ENCODE measurements at places on chromosomes 1 and 21. TPM values are rescaled to one million over a fixed set of nuclear protein-coding genes. Genes with fewer than 3 reads are reported as not detected.
A peak's percentile ranks its signal among the peaks of the same experiment; 100 is the strongest.

DNA sequence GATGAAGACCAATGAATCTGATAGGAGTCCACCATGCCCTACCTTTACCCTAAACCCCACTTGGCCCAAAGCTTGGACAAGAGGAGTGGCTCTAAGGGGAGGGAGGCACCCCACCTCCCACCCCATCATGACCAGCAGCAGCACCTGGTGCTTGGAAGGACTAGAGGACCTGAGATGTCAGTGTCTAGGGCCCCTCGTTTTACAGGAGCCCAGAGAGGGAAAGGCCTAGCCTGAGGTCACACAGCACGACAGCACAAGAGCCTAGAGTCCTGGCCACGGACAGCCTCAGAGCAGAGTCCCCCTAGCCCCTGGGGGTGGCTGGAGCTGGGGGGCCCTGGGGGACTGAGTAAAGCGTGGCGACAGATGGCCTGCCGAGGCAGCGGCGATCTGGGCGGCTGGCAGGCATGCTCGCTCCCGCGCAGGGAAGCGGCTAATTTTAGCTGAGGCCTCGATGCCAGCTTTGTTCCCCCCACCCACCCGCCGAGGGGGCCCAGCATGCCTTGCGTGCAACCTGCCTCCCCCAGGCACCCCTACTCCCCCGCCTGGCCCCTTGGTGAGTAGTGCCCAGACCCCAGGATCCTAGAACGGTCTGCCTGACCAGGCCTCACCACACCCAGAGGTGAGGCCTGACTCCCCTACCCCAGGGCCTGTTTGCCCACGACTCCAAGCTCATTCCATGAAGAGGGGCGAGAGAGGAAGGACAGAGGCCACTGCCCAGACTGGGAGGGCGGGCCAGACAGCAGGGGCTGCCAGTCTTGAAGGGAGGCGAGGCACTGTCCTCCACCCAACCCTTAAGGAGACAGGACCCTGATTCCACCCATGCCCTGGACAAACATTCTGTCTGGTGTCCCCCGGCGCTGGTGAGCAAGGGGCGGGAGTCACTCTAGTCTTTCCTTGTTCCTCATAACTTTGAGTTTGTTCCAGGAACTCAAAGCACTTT is 39.0 kb downstream of the AHDC1 start:
- DNase-seq, result no peak

DNA sequence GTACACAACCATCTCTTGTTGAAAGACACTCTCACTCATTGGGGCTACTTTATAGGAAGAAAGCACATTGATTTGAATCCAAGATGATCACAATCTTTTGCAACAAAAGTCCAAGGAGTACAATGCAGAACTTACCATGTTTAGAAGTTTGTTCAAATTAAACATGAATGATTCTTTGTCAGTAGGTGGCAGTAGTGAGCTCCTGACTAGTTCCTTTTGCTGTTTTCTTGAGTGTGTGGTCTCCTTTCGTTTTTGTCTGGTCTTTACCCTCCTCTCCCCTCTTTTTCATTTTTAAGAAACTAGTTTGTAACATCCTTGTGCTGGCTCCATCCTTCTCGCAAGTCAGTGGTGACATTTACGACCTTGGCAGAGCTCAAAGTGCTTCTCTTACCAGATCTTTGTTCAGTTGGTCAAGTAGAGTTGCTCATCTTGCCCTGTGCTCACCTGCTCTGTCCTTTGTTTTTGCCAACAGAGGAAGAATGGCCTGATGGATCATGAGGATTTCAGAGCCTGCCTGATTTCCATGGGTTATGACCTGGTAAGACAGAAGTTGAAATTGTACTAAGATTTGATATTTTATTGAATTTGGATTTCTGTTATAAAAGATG is 35.7 kb upstream of the MTR start:
- DNase-seq, result no peak

DNA sequence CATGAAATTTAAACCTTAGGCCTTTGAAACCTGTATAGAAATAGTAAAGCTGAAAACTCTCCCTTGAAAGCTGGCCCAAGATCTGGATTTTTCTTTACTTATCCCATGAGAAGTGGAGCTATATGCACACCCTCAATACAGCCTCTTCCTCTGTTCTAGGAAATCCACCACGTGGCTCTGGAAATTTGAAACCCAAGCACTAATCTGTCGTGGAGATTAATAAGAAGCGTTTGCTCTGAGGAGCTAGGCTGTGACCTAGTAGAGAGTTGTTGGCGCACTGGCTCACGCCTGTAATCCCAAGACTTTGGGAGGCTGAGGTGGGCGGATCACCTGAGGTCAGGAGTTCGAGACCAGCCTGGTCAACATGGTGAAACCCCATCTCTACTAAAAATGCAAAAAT is 291.3 kb upstream of the PLXNA2 start:
- DNase-seq, result no peak

DNA sequence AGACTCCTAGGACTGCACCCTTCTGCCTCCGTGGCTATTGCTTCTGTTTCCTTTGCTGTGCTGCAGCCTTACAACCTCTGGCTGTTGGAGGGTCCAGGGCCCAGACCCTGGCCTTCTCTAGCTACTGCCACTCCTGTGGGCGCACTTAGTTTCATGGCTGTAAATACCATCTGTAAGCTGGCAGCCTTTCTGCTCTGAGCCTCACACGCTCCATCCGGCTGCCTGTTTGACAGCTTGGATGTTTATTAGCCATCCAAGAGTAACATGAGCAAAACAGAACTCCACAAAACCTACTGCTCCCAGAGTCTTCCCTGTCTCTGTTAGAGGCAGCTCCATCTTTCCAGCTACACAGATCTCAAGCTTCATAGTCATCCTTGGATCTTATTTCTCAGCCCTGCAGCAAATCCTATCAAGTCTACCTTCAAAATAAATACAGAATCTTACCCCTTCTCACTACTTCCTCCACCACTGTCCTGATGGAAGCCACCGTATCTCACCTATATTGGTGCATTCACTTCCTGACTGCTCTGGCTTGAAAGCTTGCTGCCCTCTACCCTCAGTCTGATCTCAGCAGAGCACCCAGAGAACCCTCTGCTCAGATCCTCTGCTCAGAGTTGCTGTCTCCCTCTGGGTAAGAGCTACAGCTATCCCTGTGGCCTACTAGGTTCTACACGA is 19.1 kb downstream of the SLC25A33 start:
- DNase-seq, result no peak

GRCh38 chr21:24824209-24824608 is 783.1 kb downstream of the MRPL39 start:
- DNase-seq, result no peak

- DNase-seq, result no peak
Measured at GRCh38 chr1:105544475-105544874, 1512.0 kb upstream of the PRMT6 start.

DNA sequence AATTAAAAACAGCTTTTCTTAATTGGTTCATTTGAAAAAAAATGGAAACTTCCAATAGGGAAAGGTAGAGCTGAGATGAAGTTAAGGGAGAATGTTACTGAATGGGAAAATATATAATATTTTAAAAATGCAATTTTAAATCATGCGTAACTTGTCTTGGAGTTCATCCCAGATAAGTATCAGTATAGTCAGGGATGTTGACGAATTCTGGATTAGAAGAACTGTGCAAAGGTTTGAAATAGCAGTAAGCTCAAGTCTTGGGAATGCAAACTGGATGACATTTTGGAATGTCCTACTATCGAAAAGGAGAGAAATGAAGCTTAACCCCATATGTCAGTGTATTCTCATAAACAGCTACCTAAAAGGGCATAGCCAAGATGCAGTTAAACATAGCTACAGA is 4.0 kb upstream of the ST6GALNAC3 start:
- DNase-seq, result no peak

DNA sequence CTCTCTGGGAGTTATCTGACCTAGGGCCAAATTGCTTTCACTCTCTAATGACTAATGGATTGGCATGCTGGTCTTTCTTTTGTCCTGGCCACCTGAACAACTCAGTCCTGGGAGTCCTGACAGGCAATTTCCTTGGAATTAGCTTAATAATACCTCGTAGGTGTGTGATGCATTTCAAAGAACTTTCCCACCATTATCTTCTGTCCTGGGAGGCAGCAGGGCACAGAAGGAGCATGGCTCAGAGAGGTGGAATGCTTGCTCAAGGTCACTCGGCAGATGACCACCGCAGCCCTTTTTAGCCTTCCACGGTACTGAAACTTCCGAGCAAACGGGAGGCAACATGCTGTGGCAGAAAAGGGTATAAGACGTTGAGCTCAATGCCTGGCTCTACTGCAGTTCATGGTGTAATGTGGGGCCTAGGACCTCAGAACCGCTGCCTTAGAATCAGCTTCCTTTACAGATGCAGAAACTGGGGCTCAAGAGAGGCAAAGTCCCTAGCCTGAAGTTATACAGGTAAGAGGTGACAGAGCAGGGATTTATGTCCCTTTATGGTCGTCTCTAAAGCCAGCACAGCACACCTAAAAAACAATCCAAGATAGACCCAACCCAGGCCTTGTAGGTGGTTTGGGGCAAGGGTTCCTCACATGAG is 3.2 kb downstream of the ID3 start:
- DNase-seq, result peak; percentile 28

DNA sequence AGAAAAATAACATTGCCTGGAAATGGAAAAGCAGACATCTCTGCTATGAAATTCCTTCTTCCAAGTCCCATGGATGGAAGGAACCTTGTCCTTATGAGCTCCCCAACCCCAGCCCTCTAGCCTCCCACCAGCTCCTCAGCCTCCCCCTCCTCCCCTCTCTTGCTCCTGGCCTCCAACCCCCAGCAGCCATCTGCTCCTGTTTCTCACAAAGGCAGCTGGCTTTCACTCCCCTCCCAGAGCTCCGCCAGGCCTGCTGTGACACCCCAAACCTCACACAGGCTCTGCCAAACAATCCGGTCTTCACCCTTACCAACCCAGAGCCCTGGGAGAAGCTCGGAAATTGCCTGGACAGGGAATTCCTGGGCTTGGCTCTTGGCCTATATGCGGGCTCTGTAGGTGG is 69.2 kb downstream of the KLHDC7A start:
- DNase-seq, result no peak

GRCh38 chr1:114105421-114105979 is 48.2 kb downstream of the SYT6 start:
- no peak for DNase-seq

The SLX9 gene
- total RNA-seq, result 30.6 TPM

The SDC3 gene
- total RNA-seq, result 24.2 TPM

The RHD gene
- total RNA-seq, result not detected

The PANK4 gene
- 42.0 TPM for total RNA-seq

The CFAP107 gene
- not detected for total RNA-seq

The OR2T35 gene
- total RNA-seq, result not detected

All from colonic mucosa (tissue), 4 donors.